ENCODE measurements at places on chromosomes 5 and 9.
A peak's percentile ranks its signal among the peaks of the same experiment; 100 is the strongest.

DNA sequence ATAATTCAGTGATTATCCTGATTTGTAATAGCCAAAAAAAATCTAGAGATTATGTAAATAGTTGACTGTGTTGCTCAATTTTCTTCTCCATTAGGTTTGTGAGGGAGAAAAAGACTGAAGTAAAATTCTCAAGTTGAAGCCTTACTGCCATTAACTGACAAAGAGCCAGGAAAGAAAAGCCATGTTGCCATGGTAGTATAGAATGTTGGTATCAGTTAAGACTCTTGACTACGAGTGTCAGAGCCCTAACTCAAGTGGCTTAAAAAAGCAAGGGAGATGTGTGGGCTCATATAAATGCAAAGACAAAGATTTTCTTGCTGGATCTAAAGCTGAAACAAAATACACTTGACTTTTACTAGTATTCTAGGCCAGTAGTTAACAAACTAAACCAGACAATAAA lies 571.7 kb downstream of the KCTD16 start:
- no peak for DNase-seq

DNA sequence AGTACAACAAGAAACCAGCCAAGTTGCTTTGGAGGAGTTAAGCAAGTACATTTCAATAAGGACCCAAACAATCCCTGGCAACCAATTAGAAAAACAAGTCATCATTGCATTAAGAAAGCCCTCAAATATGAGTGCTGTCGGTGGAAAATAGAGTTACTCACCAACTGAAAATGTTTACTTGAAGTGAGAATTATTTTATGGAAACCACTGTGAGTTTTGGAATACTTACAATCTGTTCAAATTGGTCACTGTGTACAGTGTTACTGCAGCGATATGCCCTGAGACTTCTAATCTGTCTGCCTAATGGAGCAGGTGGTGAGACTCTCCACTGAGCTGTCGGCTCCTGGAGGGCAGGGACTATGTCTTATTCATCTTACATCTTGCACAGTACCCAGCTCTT lies 1073.2 kb upstream of the DMAC1 start:
- no peak for DNase-seq

DNA sequence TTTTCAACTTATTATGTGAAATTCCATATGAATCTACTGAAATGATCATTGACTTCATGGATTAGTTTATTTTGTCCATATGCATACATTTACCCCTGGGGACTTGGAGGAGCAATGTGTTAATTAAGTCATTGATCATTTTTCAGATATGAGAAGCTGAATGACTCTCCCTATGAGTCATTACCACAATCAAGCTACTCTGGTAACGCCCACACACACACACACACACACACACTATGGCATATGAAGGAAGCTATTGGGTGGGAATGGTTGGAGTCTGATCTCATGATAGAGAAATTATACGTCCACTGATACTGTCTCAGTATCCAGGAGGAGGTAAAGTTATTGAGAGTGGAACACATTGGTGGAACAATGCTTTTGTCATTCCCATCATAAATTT lies 528.9 kb downstream of the AGTPBP1 start:
- DNase-seq: no peak

DNA sequence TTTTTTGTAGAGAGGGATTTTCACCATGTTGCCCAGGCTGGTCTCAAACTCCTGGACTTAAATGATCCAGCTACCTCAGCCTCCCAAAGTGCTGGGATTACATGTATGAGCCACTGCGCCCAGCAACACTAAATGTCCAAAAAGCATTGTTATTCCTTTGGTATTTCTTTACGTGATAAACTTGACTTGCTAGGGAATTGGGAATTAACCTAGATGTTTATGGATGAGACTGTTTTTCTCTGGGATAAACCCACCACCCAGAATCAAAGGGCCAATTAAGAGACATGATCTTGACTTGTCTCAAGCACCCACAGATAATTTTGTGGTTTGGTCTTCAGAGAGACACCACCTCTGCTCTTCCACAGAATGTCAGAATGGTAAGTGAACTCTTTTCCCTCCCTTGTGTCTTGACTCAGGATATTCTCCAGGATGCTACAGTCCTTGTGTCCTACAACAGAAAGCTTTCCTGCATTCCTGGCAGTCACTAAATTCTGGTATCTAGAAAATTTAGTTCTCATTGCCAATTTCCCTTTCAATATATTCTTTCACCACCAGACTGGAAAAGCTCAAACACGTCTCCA lies 55.7 kb downstream of the ALDH1A1 start:
- no peak for DNase-seq

DNA sequence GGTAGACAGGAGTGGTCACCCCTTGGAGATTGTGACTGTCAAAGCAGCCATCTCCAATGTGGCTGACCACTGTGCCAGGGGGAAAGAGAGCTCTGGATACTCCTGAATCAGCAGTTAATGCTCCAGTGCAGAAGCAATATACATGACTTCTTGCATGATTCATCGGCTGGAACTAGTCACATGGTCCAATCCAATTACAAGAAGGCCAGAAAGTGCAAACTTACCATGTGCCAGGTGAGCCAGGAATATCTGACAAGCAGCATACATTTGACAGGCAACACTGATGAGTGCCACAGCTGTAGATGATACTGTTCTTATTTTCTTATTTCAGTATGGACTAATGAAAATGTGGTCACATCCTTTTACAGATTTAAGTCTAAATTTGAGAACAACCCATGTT lies 440.0 kb upstream of the MPDZ start:
- DNase-seq: no peak

- DNase-seq: no peak
Measured at GRCh38 chr9:125644819-125645507, 62.0 kb downstream of the MAPKAP1 start.

- DNase-seq: no peak
Measured at GRCh38 chr9:124665391-124666058, 105.6 kb downstream of the NR6A1 start.

- DNase-seq: no peak
Measured at GRCh38 chr5:76958991-76959767, 6.3 kb downstream of the CRHBP start.

DNA sequence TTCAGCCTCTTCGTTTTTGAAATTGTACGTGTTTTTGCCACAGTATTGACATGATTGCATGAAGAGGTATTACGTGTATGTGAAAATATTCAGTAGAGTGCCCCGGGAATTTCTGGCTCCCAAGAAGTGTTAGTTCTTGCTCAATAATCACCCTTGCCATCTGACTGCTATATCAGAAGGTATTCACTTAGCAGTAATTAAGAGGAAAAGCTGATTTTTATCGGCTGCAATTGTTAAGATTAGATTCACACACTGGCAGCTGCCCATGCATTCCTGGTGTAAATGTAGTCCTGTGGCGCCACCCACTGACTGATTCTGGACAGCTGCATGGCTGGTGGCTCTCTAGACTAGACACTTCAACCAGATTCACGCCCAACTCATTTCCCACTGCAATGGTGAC lies 440.1 kb upstream of the ADAMTS16 start:
- no peak for DNase-seq

DNA sequence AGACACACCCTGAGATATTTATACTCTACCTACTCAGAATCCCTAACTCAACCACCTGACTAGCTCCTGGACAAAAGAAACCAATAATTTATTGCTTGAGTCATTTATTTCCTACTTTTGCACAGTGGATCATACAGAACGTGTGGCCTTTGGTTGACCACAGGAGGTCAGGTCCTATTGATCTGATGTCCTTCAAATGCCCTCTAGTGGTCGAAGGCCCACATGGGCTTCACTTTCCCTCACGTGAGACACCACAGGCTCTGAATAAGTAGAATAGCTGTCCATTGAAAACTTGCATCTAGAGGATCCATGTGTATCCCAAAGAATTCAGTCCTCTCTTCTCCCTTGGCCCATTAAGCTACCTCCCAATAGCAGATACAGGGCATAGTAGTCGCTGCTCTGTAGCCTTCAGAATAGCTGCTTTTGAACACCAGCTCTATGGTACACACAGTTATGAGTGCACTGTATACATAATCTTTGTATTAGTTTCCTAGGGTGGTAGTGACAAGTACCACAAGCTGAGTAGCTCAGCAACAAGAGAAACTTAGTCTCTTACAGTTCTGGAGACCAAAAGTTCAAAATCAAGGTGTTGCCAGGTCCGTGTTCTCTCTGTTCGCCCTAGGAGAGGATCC lies 177.6 kb upstream of the SMARCA2 start:
- DNase-seq: no peak

DNA sequence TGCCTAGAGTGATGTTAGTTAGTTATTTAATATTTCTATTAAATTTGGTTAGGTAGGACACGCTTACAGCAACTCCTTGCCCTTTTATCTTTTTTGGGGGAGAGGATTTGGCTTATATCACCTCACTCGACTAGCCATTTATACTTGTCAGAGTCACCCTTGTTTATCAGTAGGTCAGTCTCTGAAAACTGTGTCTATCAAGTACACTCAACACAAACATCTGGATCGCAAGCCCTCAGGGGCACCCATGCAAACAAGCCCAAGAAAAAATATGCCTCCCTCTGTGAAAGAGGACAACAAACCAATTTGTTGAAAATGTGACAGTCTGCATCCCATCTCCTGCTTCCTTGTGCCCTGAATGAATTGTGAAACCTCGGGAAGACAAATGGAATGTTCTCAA lies 139.9 kb downstream of the PLCXD3 start:
- no peak for DNase-seq

- no peak for DNase-seq
Measured at GRCh38 chr5:138635265-138635664, 60.1 kb upstream of the HSPA9 start.

- peak; percentile 70 for DNase-seq
Measured at GRCh38 chr9:129962889-129963703, 79.9 kb downstream of the FNBP1 start.

GRCh38 chr9:32918628-32919027 lies 82.8 kb downstream of the APTX start:
- no peak for DNase-seq

Measured in effector memory CD4-positive, alpha-beta T cell (primary cell).